ENCODE measurements at places on chromosomes 1 and 21.

DNA sequence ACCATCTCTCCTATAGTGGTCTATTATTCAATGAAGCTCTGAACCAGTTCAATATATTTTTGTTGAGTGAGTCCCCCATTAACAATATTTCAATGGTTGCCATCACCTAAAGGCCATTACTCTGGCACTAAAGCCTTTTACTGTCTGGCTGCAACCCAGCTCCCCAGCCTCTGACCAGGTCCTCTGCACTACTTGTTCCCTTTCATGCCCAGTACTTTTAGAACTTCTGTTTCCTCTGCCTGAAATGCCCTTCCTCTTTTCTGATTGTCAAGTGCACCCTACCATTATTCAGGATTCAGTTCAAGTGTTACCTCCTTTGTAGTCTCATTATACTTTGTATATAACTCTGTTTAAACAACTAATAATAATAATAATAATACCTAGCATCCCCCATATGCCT is 30.4 kb upstream of the ZFYVE9 start:
- DNase-seq = no peak

DNA sequence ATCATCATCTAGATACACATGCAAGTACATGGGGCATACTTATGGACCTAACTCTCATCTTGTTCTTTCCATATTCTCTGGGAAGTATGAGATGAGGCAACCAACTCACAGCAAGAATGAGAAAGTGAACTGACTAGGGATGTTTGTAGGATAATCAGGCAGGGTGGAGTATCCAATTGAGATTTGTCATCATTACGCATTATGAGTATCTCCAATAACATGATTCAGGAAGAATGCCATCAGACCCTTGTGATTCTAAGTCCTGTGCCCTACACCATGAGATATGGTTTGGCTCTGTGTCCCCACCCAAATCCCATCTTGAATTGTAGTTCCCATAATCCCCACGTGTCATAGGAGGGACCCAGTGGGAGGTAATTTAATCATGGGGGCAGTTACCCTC is 154.0 kb downstream of the SLC30A10 start:
- no peak for DNase-seq

DNA sequence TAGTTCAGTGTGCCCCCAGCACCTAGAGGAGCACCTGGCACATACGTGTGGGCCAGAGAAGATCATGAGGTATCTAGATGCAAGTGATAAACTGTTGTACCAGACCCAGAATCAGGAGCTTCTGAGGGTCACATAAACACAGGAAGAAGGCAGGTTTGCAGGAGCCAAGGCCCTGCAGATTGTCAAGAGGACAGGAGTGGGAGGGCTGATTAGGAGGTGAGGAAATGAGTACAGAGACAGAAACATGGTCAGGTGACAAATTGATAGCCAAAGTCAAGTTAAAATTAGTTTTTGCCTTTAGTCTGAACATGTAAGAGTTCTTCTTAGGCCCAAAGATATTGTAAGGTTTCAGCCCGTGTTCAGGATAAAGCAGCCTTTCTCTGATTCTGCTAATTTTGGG is 14.0 kb upstream of the TRAF3IP3 start:
- no peak for DNase-seq

DNA sequence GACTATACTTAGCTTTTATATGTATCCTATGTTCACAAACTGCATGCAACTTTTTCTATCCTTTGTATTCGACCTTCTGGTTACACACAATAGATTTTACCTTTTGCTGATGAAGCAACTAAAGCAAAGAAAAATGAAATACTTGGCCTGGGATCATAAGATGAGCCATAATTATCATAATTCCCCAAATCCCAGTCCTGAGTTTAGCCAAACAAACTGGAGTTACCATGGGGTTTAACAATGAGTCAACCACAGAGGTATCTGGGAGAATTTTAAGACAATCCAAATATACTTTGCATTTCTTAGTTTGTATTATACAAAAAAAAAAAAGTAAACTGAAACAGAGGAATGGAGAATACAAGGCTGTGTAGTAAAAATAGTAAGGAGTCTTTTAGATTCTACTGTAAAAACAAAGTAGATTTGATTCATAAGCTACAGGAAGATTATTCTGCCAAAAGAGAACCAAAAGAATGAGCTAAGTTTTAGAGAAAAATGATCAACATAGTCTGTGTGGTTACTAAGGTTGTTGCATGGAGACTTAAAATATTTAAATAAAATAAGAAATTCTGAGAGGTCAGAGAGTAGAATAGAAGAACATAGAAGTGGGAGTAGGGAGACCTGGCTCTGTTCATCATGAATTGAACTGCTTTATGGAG is 60.4 kb upstream of the GORAB start:
- DNase-seq = no peak

- peak; percentile 67 for DNase-seq
These were observed 18.7 kb downstream of the CNTN2 start for GRCh38 chr1:205061665-205062069.

DNA sequence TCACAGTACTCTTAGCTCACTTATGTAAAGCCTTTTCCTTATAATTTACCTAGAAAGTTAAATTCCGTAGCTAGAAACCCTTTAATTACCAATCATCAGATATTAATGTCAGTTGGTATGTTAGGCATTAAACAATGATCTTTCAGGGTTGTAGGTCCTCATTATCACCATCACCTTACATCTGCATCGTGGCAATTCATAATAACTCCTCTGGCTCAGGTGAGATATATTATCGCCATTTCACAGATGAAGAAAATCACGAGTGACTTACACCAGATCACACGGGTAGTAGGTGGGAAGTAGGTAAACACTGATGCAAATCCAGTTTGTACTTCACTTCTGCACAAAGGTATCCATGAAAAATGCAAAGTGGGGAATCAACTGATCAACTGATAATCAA is 639 bp downstream of the NUP133 start:
- no peak for DNase-seq

DNA sequence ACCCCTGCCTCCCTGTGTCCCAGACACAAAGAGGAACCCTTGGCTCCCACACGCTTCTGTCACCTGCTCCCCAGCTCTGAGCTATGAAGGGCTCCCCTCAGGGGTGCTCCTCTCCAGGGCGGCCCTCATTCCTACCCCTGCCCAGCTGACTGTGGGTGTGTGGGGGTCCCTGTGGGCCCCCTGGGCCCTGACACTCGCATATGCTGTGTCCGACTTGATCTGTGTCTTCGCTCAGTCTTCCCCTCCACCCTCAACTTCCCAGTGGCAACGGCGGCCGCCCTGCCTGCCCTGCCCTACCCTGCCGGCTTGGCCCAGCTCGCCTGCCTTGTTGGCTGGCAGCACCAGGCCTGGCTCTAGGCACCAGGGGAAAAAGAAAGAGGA is 1.2 kb downstream of the KCNQ4 start:
- DNase-seq = no peak

DNA sequence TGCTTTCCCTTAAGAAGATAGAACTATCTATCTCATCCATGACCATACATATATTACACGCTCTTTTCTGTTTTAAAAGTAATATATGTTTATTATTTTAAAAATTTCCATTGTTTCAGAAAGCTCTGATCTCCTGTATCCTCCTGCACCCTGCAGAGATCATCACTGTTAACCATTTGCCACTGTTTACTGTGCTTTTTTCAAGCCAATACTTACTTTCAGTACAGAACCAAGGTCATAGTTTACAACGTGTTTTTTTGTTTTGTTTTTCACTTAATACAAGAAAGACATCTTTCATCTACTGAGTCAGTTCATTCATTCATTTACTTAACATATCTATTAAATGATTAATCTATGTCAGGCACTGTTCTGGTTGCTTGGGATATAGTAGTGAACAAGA is 10.2 kb downstream of the SESN2 start:
- no peak for DNase-seq

DNA sequence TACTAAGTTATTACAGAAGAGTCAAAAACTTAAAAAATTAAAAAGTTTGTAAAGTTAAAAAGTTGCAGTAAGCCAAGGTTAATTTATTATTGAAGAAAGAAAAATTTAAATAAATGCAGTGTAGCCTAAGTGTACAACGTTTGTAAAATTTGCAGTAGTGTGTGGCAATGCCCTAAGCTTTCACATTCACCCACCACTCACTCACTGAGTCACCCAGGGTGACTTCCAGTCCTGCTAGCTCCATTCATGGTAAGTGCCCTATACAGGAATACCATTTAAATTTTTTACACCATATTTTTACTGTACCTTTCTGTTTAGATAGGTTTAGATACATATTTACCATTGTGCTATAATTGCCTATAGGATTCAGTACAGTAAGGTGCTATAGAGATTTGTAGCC is 88.6 kb downstream of the CTH start:
- no peak for DNase-seq

GRCh38 chr1:46131712-46132528 is 509 bp downstream of the PIK3R3 start:
- no peak for DNase-seq

GRCh38 chr1:1115136-1115785 is 628 bp downstream of the C1orf159 start:
- no peak for DNase-seq

GRCh38 chr1:110249256-110249655 is 39.1 kb downstream of the KCNC4 start:
- DNase-seq = no peak

GRCh38 chr1:219581766-219582165 is 31.1 kb downstream of the ZC3H11B start:
- no peak for DNase-seq

DNA sequence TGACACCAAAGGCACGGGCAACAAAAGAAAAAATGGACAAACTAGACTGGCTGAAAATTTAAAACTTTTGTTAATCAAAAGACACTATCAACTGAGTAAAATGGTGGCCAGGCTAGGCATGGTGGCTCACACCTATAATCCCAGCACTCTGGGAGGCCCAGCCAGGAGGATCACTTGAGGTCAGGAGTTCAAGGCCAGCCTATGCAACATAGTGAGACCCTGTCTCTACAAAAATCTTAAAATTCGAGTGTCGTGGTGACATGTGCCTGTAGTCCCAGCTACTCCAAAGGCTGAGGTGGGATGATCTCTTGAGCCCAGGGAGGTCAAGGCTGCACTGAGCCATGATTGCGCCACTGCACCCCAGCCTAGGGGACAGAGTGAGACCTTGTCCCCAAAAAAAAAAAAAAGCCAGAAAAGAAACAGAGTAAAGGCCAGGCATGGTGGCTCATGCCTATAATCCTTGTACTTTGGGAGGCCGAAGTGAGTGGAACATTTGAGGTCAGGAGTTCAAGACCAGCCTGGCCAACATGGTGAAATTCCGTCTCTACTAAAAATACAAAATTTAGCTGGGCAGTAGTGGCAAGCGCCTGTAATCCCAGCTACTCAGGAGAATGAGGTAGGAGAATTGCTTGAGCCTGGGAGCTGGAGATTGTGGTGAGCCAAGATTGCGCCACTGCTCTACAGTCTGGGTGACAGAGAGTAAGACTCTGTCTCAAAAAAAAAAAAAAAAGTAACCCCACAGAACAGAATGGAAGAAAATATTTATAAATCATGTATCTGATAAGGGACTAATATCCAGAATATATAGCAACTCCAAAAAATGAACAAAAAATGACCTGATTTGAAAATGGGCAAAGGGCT is 8.0 kb downstream of the TUT4 start:
- no peak for DNase-seq

GRCh38 chr1:53075206-53075605 is 13.2 kb downstream of the PODN start:
- DNase-seq = no peak

GRCh38 chr1:27135541-27136235 is 19.2 kb downstream of the SLC9A1 start:
- no peak for DNase-seq

GRCh38 chr1:111864862-111865261 is 109.2 kb downstream of the DDX20 start:
- DNase-seq = no peak

- no peak for DNase-seq
These were observed 58.5 kb upstream of the MORC3 start for GRCh38 chr21:36261459-36261858.

DNA sequence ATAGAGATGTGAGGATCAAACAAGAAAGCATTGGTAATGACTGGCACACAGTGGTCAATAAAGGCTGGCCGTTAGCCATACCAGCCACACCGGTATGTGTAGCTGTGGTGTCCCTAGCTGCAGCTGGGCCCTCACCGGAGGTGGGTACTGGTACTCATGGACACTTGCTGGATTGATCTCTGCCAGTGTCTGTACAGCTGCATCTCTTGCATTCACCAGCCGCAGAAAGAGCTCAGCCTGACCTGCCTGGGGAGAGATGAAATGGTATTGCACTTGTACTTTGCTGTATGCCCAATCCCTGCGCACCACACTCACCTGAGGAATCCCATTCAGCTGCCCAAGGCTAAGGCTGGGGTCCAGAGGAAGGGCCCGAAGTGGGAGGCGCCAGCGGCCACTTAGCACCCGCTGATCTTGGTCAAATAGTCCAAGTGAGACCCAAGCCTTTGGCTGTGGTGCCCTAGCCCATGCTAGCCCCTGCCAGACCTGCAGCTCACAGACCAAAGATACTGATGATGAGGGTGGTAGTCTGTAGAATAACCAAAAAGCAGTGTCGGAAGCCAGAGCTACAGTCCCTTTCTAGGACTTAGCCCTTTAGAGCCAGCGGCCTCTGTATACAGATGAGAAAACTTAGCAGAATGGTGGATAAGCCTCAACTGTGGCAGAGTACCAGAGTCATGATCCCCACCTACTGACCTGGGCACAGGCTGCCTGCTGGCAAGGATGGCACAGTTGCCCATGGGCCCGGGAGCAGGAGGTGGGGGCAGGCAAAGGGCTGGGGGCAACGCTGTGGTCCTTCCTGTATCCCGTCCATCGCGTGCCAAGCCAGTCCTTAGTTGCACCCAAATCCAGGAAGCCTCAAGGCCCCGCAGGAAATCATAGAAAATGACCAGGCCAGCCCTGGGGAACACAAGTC is 3.0 kb downstream of the CCDC17 start:
- no peak for DNase-seq

DNA sequence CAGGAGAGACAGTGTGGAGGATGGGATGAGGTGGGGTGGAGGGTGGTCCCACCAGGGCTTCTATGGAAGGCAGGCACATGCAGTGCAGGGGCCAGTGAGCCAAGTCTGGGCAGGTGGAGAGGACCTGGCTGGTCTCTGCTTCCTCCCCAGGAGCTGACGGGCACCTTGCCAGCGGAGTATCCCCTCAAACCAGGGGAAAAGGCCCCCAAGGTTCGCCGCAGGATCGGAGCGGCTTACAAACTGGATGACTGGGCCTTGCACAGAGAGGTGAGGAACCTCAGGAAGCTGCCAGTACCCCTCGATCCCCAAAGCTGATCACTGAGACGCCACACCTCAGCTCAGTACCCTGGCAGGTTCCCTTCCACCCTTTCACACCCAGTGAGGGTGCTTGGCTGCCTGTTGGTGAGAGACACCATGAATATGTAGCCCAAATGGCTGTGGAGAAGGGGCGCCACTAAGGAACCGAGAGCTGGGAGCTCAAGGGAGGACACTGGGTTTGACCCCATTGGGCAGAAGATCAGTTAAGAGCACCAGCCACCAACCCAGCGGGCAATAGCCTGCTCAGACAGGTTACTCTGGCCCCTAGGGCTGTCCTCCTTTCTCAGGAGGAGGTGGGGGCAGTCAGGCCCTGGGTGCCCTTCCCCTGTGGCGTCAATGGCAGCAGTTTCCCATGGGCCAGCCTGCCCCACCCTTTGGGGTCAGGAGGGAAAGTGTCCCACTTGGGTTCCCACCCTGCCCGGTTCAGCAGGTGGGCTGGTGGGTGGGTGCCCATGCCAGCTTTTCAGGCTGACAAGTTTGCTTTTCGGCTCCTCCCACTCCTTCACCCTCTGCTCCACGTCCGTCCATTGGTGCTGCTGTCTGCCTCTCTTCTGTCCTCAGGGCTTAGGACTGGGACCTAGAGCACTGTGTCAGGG is 5.5 kb downstream of the INAVA start:
- DNase-seq = no peak
